Natural killer cell (primary cell): ENCODE measurements at places on chromosomes 6 and 20.

- DNase-seq = no peak
- no peaks in the 10 kb centered on the region for H3K4me1 ChIP-seq
- H3K27ac ChIP-seq = no peak overlapping the region
Observed at GRCh38 chr6:165611294-165611693, 51.7 kb downstream of the PDE10A start.

GRCh38 chr20:53792946-53793536 is 199.4 kb upstream of the ZNF217 start:
- no peaks in the 10 kb centered on the region for H3K27me3 ChIP-seq
- no peaks in the 10 kb centered on the region for H3K36me3 ChIP-seq
- DNase-seq = no peak
- no peak overlapping the region for H3K27ac ChIP-seq
- H3K4me1 ChIP-seq = no peaks in the 10 kb centered on the region

GRCh38 chr20:11158589-11158988 is 484.8 kb upstream of the JAG1 start:
- H3K27ac ChIP-seq = no peak overlapping the region
- H3K4me1 ChIP-seq = no peaks in the 10 kb centered on the region
- H3K36me3 ChIP-seq = no peaks in the 10 kb centered on the region
- DNase-seq = no peak
- no peaks in the 10 kb centered on the region for H3K27me3 ChIP-seq
- H3K4me3 ChIP-seq = no peak overlapping the region

DNA sequence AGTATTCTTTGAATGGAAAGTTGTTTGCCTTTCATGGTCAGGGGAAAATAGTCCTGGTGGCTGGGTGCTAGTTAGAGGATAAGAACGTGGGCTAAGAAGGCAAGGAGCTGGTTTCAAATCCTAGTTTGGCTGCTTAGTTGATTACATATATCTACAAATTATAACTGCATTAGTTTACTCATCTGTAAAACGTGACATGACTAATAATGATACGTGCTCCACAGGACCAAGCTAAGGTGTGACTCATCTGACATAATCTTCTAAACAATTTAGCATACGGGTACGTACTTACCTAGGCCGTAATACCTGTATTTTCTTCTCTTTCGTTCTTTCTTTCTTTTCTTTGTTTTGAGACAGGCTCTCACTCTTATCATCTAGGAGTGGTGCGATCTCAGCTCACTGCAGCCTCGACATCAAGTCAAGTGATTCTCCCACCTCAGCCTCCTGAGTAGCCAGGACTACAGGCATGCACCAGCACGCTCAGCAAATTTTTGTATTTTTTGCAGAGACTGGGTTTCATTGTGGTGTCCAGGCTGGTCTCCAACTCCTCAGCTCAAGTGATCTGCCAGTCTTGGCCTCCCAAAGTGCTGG is 1274.2 kb upstream of the GJE1 start:
- no peak for DNase-seq
- H3K27me3 ChIP-seq = no peaks in the 10 kb centered on the region
- no peaks in the 10 kb centered on the region for H3K4me1 ChIP-seq
- no peak overlapping the region for H3K4me3 ChIP-seq

DNA sequence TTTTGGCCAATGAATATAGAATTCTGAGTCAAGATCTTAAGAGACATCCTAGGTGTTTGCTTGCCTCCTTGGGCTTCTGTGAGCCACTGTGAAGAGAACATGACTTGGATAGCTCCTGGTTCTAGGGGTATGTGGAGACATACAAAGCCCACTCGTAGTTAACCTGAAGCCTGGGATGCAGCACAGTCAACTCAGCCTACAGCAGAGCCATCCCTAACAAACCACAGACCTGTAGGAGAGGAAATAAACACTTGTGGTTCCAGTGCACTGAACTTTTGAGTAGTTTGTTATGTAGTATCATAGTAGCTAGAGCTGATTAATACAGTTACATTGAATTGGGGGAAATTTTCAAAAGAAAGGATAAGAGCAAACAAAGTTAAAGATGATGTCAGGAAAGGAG is 474.4 kb upstream of the HSF2 start:
- H3K4me3 ChIP-seq = no peak overlapping the region
- no peaks in the 10 kb centered on the region for H3K27me3 ChIP-seq
- no peaks in the 10 kb centered on the region for H3K36me3 ChIP-seq
- H3K4me1 ChIP-seq = no peaks in the 10 kb centered on the region
- H3K27ac ChIP-seq = no peak overlapping the region

DNA sequence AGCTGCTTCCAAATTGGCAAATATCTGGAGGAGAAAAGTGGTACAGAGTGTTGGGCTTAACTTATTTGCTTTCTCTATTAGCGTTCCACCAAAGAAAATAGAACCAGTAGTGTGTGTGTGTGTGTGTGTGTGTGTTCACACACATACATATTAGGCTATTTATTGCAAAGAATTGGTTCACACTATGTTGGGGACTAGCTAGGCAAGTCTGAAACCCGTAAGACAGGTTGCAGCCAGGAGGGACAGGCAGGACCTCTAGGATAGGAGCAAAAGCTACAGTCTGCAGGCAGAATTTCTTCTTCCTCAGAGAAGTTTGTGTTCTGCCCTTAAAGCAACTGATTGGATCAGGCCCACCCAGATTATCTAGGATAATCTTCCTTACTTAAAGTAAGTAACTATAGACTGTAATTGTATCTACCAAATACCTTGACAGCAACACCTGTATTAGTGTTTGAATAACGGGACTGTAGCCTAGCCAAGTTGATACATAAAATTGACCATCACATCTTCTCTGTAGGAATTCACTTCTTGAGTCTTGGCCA is 12.8 kb downstream of the KCTD20 start:
- peaks cover 12% of the 10 kb centered on the region for H3K36me3 ChIP-seq
- H3K4me3 ChIP-seq = no peak overlapping the region
- DNase-seq = no peak
- no peak overlapping the region for H3K27ac ChIP-seq
- no peaks in the 10 kb centered on the region for H3K27me3 ChIP-seq
- no peaks in the 10 kb centered on the region for H3K4me1 ChIP-seq

DNA sequence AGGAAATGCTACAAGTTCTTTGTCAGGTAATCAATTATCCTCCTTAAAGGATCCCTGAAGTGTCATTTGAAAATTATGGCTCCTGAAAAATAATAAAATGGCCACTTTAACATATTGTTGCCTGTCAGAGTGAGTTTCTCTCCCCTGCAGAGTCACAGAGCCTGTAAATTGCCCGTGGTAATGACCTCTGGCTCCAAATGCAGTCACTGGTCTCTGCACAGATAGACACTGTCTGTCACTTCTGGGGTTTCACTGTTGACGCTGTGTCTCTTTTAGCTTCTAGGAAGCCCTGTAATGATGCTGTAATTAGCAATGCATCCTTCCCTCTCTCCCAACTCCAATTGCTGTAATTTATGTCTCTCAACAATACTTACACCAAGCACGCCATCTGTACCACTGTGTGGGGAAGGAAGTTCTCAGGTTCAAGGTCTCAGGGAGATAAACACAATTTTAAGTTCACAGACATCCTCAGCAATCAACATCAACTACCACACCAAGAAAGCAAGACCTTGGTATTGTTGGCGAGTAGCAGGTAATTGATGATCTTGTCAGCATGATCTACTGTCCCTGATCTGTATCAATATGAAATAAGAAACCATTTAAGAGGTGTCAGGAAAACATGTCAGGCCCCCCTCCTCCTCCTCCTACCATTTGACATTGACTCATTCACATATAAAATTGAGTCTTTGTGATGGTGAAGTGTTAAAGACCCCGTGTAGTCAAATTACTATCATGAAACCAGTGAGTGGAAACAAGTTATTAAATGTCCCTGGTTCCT is 91.2 kb upstream of the SULF2 start:
- H3K4me1 ChIP-seq = no peaks in the 10 kb centered on the region
- no peak for DNase-seq
- no peak overlapping the region for H3K27ac ChIP-seq
- no peak overlapping the region for H3K4me3 ChIP-seq
- no peaks in the 10 kb centered on the region for H3K36me3 ChIP-seq

DNA sequence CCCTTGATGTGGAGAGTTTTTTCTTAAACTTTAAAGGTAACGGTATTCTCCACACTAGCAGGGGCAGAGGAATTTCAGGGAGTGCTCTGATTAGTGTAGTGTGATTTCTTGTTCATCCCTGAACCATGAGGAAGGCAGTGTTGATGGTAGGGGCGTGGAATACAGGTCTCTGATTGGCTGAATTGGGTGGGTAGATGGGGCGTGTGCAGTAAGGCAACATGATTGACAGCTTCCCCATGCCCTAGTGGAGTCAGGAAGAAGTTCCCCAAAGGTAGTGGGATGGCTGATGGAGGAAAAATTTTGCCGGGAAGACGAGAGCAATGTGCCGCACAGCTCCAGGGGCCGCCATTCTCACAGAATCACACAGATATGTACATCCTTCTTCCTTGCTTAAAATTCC is 97.4 kb upstream of the SALL4 start:
- no peak overlapping the region for H3K4me3 ChIP-seq
- DNase-seq = no peak
- no peaks in the 10 kb centered on the region for H3K36me3 ChIP-seq

DNA sequence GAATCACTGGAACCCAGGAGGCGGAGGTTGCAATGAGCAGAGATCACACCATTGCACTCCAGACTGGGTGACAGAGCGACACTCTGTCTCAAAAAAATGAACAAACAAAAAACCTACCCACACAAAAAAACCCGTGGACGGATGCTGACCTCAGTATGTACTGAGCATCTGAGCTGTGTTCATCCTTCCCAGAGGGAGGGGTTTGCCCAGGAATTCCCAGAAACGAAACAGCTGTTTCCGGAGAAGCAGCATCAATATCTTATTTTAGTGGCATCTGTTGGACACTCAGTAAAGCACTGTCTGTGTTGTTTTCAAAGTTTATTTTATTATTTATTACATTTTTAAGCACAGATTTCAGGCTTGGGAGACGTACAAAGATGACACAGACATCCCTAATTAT is 18.7 kb downstream of the NANP start:
- H3K27ac ChIP-seq = no peak overlapping the region
- H3K4me1 ChIP-seq = no peaks in the 10 kb centered on the region
- H3K36me3 ChIP-seq = no peaks in the 10 kb centered on the region
- no peaks in the 10 kb centered on the region for H3K27me3 ChIP-seq

- DNase-seq = no peak
- no peaks in the 10 kb centered on the region for H3K36me3 ChIP-seq
- H3K4me1 ChIP-seq = no peaks in the 10 kb centered on the region
- H3K27ac ChIP-seq = no peak overlapping the region
- H3K27me3 ChIP-seq = no peaks in the 10 kb centered on the region
- no peak overlapping the region for H3K4me3 ChIP-seq
Observed at GRCh38 chr20:57509665-57510237, 15.2 kb downstream of the CTCFL start.

DNA sequence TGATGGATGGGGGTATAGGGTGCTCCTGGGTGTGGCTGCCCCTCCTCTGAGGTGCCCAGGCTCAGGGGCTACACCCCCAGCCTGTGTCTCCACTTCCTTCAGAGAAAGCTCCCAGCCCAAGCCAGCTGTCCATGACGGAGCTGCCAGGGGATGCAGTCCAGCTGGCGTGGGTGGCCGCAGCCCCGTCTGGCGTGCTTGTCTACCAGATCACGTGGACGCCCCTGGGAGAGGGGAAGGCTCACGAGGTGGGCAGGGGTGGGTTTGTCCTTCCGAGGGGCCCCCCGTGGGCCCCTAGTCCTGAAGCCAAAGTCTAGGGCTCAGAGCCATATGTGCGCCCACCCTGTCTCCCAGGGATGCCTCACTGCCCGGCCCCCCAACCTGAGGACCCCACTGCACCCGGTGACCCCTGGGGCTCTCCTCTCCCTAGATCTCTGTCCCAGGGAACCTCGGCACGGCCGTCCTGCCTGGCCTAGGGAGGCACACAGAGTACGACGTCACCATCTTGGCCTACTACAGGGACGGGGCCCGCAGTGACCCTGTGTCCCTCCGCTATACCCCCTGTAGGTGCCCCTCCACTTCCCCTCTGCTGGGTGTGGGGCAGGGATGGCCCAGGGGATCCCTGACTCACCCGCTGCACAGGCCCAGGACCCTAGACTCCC is 19.8 kb downstream of the COL20A1 start:
- DNase-seq = no peak
- no peaks in the 10 kb centered on the region for H3K36me3 ChIP-seq
- H3K27ac ChIP-seq = no peak overlapping the region
- H3K27me3 ChIP-seq = no peaks in the 10 kb centered on the region
- H3K4me1 ChIP-seq = peaks cover 3% of the 10 kb centered on the region

GRCh38 chr6:170225852-170226417 is 64.9 kb downstream of the DLL1 start:
- H3K4me3 ChIP-seq = no peak overlapping the region
- H3K27ac ChIP-seq = no peak overlapping the region
- no peaks in the 10 kb centered on the region for H3K36me3 ChIP-seq
- no peaks in the 10 kb centered on the region for H3K27me3 ChIP-seq

GRCh38 chr20:2282181-2282580 is 13.6 kb upstream of the TGM3 start:
- no peak overlapping the region for H3K27ac ChIP-seq
- H3K4me3 ChIP-seq = no peak overlapping the region
- no peaks in the 10 kb centered on the region for H3K27me3 ChIP-seq
- DNase-seq = no peak
- peaks cover 5% of the 10 kb centered on the region for H3K4me1 ChIP-seq
- H3K36me3 ChIP-seq = no peaks in the 10 kb centered on the region

DNA sequence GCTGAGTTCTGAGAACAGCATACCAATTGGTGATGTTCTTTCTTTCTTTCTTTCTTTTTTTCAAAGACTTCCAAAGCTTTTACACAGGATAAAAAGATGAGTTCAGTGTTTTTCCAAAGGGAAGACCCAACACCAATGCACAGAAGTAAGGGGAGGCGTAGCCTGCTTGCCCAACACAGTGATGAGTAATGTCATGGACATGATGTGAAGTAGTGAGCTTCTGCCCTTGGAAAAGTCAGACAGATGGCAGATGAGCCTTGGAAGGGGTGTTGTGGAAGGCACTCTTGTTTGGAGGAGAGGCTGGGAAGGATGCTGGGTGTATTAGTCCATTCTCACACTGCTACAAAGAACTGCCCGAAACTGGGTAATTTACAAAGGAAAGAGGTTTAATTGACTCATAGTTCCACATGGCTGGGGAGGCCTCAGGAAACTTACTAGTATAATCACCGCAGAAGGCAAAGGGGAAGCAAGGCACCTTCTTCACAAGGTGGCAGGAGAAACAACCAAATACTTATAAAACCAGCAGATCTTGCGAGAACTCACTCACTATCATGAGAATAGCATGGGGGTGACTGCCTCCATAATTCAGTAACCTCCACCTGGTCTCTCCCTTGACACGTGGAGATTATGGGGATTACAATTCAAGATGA is 12.6 kb downstream of the LRP11 start:
- no peaks in the 10 kb centered on the region for H3K36me3 ChIP-seq
- peaks cover 15% of the 10 kb centered on the region for H3K4me1 ChIP-seq

DNA sequence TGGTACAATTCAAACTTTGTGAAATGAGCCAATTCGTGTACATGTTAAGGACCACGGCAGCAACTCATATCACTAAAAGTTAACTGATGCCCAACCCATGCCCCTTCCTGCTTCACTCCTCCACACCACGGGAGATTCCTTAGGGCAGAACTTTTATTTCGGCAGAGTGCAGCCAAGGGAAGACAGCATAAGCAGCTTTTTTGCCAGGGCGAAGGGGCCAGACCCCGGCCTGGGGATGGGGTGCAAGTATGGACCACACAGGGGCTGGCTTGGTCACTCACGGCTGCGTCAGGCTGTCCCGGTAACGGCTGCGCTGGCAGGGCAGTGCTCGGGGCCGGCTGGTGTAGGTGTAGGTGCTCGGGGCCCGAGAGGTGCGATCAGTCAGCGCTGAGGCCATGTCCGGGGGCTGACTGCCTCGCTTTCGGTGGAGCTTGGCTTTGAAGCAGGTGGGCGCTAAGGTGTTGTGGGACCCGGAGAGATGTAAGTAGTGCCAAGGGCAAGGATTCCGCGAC is 792 bp downstream of the RSPH3 start:
- peak overlapping the region; percentile 76 for H3K27ac ChIP-seq
- no peaks in the 10 kb centered on the region for H3K27me3 ChIP-seq
- H3K4me3 ChIP-seq = peak overlapping the region; percentile 97
- peaks cover 16% of the 10 kb centered on the region for H3K4me1 ChIP-seq
- no peaks in the 10 kb centered on the region for H3K36me3 ChIP-seq
- peak; percentile 32 for DNase-seq
